ENCODE measurements at places on chromosomes 3 and 15. TPM values are rescaled to one million over a fixed set of nuclear protein-coding genes. Genes with fewer than 3 reads are reported as not detected.

FAM131A gene
- 20.9 TPM for total RNA-seq

RAB7A gene
- 254 TPM for total RNA-seq

FETUB gene
- not detected for total RNA-seq

RFTN1 gene
- 10.0 TPM for total RNA-seq

SLC9A9 gene
- total RNA-seq, result 2.7 TPM

EFCC1 gene
- 1.7 TPM for total RNA-seq

CCDC191 gene
- 3.4 TPM for total RNA-seq

TRIM42 gene
- total RNA-seq, result not detected

ADAMTSL3 gene
- 8.7 TPM for total RNA-seq

HES1 gene
- 147 TPM for total RNA-seq

SCG5 gene
- total RNA-seq, result 9.5 TPM
